Activated naive CD8-positive, alpha-beta T cell treated with anti-CD3 and anti-CD28 coated beads for 36 hours (primary cell): ENCODE measurements at places on chromosomes 5 and 9. TPM values are rescaled to one million over a fixed set of nuclear protein-coding genes. Genes with fewer than 3 reads are reported as not detected.

Gene NIPAL4
- total RNA-seq = 0.60 TPM

Gene FOXI1
- total RNA-seq = not detected

Gene PLCXD3
- not detected for total RNA-seq

Gene RNF208
- total RNA-seq = 6.0 TPM

Gene LIFR
- total RNA-seq = not detected

Gene C5orf63
- 10.9 TPM for total RNA-seq

Gene LCN1
- total RNA-seq = not detected

Gene GPR150
- total RNA-seq = 0.52 TPM

Gene SLC34A1
- total RNA-seq = not detected

Gene PAEP
- total RNA-seq = not detected

Gene AK1
- total RNA-seq = 11.7 TPM

Gene ZNG1A
- total RNA-seq = 50.5 TPM

Gene ACOT12
- total RNA-seq = not detected

Gene BAAT
- total RNA-seq = 0.06 TPM

Gene FRRS1L
- not detected for total RNA-seq

Gene GPR151
- total RNA-seq = not detected

Gene ZFR
- total RNA-seq = 69.4 TPM

Gene UBQLN1
- 88.9 TPM for total RNA-seq

Gene SNCAIP
- not detected for total RNA-seq

Gene COX7C
- total RNA-seq = 728 TPM

Gene ATP10B
- total RNA-seq = not detected
